ENCODE measurements at places on chromosomes 16 and 17.

DNA sequence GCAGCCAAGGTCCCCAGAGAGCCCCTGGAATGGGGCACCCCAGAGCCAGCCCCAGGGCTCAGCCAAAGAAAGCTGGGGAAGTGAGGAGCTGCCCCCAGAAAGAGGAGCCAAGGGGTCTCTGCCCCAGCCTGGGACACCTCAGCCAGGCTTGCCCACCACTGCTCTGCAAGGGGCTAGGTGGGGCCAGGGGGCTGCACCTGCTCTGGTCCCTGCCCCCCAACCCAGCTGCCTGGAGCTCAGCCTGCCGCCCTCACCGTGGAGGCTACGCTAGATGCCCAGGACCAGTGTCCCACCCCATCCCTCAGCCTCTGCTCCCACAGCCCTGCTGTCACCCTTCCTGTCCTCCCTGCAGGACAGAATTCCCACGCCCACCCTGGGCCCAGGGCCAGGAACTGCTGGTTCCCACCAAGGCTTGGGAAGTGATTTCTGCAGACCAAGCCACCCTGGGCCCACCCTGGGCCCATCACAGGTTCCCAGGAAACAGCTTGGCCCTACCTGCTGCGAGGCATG, 28.1 kb upstream of the KRT17 start:
- no peak for DNase-seq

DNA sequence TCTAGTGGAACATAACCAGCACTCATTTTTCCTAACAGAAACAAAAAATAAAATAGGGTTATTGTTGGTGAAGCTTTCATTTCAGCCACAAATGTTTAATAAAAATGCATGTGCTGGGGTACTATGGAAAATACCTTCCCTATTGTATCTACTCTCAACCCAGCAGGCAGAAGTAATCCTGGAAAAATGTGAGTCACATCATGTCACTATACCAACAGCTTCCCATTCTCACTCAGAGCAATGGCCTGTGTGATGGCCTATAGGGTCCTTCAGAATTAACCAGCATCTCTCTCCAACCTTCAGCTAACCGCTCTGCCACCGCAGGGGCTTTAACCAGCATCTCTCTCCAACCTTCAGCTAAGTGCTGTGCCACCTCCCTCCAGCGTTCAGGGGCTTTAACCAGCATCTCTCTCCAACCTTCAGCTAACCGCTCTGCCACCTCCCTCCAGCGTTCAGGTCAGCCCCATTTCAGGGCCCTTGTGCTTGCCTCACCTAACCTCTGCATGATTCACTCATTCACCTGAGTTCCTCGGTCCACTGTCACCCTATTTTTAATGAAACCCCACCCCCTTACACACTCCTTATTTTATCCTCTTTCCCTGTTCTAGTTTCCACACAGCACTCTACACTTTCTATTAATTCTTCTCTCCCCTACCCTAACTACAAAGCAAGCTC, 34.0 kb downstream of the UBE2G1 start:
- no peak for DNase-seq

DNA sequence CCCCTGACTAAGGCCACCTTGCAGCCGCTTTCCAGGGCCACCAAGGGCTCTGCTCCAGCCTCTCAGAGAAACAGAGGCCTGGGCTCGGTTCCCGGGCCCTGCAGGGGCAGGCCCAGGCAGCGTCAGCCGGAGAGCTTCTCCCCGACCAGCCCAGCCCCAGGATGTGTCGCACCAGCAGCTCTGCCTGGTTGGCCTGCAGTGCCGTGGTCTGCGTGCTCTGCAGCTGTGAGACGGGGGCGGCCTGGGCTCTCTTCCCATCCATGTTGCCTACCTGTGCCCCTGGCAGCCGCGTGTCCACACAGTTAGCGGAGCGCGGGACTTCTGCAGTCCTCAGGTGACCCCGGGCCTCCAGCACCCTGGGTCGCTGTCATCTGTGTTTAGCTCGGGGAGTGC, 4.8 kb downstream of the IGFALS start:
- DNase-seq: no peak

DNA sequence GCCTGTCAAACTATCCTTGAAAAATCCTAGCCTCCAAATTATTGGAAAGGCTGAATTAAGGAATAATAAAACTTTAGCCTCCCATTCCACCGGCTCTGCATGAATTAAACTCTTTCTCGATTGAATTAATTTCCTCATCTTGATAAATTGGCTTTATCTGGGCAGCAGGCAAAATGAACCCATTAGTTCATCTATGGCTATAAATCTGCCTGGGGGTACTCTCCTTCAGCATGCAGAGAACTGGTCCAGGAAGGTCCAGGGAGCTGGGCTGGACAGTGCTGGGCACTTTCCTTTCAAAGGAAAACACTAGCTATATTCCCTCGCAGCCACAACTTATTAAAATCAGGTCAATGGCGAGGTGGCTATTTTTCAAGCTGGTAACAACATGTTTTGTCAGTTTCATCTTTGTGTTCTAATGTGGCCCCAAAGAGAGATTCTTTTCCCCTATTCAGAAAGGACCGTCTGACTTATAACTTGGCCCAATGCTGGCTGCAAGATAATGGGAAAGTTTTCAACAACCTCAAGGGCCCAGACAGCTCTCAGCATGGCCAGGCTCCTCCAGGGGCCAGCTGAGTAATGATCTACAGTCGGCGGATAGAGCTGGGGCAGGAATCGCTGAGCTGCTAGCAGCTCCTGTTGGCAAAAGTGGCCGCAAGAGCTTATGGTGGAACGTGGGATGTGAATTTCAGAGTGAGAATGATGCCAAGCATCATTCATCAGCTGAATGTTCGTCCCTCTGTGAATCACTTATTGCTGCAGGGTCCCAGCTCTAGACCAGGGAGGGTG, 326.9 kb downstream of the SLC39A11 start:
- no peak for DNase-seq

- DNase-seq: peak; percentile 83
Observed at GRCh38 chr16:75252946-75253911, 1.8 kb upstream of the BCAR1 start.

- DNase-seq: no peak
Observed at GRCh38 chr16:56102183-56102686, 89.1 kb upstream of the GNAO1 start.

GRCh38 chr17:72223866-72224291, 103.1 kb downstream of the SOX9 start:
- no peak for DNase-seq

GRCh38 chr17:32523017-32523680, 36.4 kb downstream of the CDK5R1 start:
- DNase-seq: no peak

- no peak for DNase-seq
Observed at GRCh38 chr17:77354670-77355455, 214.1 kb downstream of the SEC14L1 start.

- no peak for DNase-seq
Observed at GRCh38 chr17:78763561-78763960, 18.5 kb downstream of the CYTH1 start.

GRCh38 chr16:53415504-53415903, 18.8 kb upstream of the RBL2 start:
- DNase-seq: no peak

- no peak for DNase-seq
Observed at GRCh38 chr16:74607310-74607961, 522 bp upstream of the GLG1 start.

DNA sequence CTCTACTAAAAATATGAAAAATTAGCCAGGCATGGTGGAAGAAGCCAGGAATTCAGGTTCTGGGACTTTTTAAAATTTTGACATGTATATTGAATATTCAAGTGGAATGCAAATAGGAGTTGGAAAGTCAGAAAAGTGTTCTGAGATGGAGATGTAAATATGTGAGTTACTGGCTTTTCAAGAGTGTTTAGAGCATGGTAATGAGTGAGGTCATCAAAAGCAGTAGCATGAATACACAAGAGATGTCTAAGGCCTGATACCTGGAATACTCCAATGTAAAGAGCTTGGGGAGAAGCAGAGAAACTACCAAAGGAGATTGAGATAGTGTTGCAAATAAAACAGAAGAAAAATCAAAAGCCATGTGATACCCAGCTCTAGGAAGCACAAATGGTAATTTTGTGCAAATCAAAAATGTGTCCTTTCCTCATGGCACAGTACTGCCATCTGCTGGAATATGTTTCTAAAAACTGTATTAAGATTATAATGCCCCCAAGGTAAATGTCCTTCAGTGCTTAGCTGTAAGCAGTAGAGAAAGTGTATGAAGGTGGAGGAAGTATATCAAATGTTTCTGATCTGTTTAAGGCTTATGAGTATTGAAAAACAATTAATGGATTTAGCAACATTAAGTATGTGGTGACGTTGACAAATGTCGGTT, 908.4 kb downstream of the KCNJ18 start:
- peak; percentile 52 for DNase-seq

- DNase-seq: peak; percentile 16
Observed at GRCh38 chr17:54903375-54903774, 2.7 kb downstream of the TOM1L1 start.

DNA sequence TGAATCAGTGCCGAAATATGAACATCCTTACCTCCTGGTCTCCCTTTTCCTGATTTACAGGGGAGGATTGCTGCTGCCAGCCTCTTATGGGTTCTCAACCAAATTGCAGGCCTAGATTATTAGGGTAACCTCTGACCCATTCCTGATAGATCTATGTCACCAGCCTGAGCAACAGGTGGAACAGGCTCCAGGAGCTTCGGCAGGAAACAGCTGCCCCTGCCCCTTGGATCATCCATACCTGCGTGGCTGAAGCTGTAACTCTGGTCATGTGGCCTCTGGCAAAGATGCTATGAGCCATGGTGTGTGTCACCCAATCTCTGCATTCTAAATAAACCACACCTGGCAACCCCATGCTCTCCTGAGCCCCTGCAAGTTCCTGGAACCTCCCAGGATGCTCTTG, 18.4 kb upstream of the RBBP6 start:
- DNase-seq: no peak

Data from cerebellar cortex (tissue), 1 donor.